Right ventricle myocardium inferior (tissue), 1 donor: ENCODE measurements at places on chromosomes 11 and 22.

DNA sequence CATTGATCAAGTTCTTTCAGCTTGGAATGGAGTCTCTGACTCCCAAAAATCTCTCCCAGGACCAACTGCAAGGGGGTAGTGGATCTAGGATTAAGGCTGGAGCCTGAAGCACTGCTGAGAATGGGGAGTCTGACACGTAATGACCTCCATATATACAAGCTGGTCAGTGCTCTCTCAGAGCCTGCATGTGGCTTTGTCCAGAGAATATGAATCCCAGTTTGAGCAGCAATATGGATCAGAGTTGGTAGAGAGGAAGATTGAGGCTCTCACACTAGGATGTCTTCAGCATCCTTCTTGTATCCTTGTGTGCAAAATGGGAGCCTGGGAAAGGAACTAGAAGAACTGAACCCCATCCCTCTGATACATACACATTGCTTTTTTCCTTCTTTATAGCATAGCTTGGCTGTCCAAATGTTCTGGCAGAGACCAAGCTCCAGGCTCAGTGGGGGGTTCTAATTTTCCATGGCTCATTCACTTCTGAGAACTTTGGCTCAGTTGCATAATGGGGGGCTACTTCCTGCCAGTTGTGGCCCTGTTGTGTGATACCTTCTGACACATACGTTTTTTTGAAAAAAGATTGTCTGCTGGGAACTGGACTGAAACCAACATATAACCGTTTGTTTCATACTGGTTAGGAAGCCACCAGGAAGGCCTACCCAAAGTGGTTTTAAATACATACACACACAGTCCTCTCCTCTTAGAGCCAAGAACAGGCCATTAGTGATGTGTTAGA lies 138.2 kb downstream of the ETS1 start:
- no peak for DNase-seq

DNA sequence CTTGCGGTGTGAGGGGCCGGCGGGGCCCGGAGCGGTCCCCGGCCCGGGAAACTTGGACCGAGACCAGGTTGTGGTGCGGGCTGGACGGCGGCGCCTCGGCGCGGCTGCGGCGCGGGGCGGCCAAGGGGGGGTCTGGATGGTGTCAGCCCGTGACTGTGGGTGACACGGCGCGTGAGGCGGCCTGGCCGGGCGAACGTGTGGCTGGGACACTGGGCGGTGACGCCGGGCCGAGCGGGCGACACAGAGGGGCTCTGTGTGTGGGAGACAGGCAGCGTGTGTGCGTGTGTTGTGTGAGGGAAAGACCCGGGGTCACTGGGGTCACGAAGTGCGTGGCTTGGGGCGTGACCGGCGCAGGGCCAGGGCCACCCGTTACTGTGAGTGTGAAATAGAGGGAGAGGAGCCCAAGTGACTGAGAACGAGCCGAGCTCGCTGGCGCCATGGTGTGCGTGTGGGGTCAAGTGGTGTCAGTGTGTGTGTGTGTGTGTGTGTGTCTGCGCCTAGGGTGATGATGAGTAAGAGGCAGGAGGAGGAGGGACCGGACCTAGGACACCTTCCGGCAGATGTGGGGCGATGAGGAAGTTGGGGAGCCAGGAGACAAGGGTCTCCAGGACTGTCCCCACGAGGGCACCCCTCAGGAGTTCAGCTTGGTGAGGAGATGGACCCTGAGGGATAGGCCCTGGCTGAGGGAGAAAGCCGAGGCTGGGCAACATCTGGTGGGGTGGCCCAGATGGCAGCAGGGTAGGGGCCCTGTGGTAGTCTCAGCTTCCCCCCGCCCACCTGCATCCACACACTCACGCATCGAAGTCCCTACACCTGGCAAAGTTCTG lies 817 bp downstream of the RELT start:
- DNase-seq: peak; percentile 81

- DNase-seq: no peak
Observed at GRCh38 chr22:37922191-37922590, 16.1 kb downstream of the MICALL1 start.

DNA sequence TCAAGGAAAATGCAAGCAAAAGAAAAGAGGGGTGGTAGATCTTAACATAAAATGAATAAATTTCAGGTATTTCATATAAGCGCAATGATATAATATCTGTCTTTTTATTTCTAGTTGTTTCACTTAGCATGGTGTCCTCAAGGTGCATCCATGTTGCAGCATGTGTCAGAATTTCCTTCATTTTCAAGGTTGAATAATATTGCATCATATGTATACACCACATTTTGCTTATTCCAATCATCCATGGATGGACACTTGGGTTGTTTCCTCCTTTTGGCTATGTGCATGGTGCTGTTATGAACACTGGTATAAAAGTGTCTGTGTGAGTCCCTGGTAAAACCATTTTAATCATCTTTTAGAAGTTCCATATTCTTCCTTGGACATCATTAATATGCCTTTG lies 7.0 kb upstream of the KDM4F start:
- no peak for DNase-seq

DNA sequence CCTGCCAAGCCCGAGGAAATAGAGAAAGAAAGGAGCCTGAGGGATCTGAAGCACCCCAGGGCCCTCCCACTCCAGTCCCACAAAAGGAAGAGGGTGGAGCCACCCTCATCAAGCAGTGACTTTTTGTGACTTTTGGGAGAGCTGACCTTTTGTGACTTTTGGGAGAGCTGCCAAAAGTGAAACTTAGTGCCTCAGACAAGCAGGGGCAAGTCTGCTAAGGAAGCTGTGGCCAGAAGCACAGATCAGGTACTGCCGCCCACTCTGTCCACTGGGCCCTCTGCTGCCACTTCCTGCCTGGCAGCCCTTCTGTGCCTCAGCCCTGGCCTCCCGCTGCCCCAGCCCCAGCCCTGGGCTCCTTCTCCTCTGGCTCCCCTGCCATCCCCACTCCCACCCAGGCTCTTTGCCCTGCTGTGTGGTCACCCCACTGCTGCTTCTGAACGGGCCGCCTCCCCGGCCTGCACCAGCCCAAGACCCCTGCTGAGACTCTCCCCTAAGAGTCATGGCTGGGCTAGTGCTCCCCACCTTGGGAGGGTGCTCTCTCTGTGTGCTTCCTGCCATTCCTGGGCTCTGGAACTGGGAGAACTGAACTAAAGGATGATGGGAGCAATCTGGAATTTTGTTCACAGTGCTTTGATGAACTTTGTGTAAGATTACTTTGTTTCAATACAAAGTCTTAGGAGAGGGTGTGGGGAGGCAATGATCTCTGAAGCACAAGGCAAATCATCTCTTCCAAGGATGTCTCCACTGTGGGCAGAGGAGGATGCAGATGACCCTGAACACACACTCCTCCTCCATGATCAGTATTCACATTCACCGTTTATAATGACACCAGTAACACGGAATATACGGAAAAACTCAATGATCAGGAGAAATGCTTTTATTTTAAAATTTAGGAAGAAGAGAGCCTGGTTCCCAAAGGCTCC lies at the start of gene APOBEC3H:
Gene APOBEC3H (plus strand): TSS at position 147 of the 923 bp plus-strand sequence. CDS start 3,035 bp downstream, outside the sequence.
- DNase-seq: no peak

- peak; percentile 71 for DNase-seq
Observed at GRCh38 chr22:20319041-20319744, 667 bp downstream of the DGCR6L start.

GRCh38 chr11:115672412-115672811 lies 168.2 kb upstream of the CADM1 start:
- DNase-seq: no peak

- no peak for DNase-seq
Observed at GRCh38 chr11:113332023-113332422, 17.6 kb downstream of the TTC12 start.

GRCh38 chr22:28715611-28716010 lies 26.0 kb downstream of the CHEK2 start:
- DNase-seq: no peak
